Stimulated activated CD4-positive, alpha-beta T cell treated with anti-CD3 and anti-CD28 coated beads, Interleukin-1b, Interleukin-23, amount 100 ng/mL, for 1 hour (primary cell): ENCODE measurements at places on chromosomes 6 and 20.

DNA sequence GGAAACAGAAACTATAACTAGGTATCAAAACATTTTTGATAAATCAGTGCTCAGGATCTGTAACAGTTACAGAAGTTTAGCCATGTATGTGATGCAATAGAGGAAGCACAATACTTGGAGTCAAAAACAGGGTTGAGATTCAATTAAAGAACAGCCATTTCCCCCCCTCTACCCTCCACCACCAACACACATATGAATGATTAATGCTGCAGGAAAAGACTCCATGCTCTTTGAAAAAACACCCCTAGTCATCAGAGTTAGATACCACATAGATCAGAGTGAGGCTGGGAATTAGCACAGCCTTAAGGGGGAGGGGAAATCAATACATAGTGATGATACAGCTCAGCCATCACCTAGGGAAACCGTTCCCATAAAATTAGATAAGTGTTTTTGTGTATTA is 108.9 kb upstream of the EMILIN3 start:
- DNase-seq: no peak

- no peak for DNase-seq
Measured at GRCh38 chr6:5904532-5904931, 102.2 kb downstream of the NRN1 start.

DNA sequence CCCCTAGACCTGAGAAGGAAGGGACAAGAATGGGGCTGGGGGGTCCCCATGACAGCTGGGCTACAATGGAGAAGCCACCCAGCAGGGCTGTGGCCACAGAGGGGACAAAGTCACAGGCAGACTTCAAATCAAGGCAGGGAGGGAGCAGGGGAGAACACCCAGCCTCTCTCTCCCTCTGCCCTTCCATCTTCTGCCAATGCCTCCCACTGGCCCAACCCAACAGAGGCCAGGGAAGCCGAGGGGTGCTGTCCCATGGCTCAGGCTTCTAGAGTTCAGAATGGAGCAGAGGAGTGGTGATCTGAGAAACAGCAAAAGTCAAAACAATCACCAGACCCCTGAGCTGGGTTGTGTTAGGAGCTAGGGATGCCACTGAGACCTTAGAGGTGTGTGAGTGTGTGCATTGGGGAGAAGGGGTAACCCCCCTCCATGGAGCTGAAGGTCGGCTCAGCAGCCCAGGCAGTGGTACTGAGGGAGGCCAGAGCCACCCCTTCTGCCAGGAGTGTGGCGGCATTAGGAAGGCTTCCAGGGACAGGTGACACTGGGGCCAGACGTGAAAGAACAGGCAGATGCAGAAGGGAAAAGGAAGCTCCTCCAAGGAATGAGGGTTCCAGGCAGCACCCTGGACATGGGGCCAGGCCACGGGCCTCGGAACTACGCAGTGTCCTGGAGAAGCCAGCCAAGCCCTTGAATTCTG is 12.0 kb downstream of the GLP1R start:
- no peak for DNase-seq

GRCh38 chr20:2396241-2396814 is 15.6 kb downstream of the TGM6 start:
- DNase-seq: no peak

GRCh38 chr6:16803294-16804200 is 42.3 kb upstream of the ATXN1 start:
- DNase-seq: no peak

- DNase-seq: no peak
Measured at GRCh38 chr20:32871627-32872160, 13.0 kb downstream of the EFCAB8 start.

DNA sequence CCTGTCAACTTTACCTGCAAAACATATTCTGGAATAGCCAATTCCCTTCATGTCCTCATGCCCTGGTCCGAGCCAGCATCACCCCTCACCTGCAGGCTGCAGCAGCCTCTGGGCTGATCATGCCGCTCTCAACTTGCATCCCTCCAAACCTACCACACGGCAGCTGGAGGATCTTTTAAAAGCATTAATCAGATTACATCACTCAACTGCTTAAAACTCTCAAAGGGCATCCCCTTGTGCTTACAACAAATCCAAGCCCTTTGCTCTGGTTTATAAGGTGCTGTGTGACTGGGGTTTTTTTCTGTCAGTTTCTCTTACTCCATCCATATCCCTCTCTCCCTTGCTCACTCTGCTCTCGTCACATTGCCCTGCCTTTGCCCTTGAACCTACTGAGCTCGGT is 24.0 kb downstream of the CD40 start:
- DNase-seq: no peak

- no peak for DNase-seq
Measured at GRCh38 chr6:127267646-127268625, 1.3 kb downstream of the RNF146 start.

- DNase-seq: no peak
Measured at GRCh38 chr6:132498638-132499037, 14.3 kb downstream of the STX7 start.

DNA sequence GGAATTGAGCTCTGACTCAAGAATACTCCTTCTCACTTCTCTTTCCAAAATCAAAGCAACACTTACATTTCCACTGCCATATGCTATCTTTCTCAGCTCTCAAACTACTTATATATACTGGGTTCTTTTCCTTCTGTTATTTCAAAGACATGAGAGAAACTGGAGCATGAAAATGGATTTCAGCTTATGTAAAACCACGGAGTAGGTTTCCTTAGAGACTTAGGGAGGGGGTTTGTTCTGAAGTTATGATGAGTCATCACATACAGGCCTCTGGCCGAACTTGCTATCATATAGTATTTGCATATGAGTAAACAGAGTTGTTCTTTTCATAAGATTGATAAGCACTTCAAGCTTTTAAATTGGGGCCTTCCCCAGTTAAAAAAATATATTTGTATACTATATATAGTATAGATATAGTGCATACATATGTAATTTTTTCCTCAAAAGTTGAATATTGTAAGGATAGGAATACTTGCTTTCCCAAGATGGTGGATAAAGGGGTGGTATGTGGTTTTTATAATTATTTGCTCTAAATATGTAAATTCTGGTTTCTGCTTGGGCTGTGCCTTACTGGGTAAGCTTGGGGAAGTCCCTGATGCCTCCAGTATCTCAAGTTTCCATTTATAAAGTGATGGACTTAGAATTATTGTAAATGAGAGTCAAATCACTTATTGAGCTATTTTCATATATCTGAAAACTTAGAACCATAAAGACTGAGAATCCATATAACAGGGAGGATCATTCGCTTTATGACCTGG is 273.9 kb downstream of the RFPL4B start:
- no peak for DNase-seq

- DNase-seq: no peak
Measured at GRCh38 chr6:109834595-109835437, 143.3 kb upstream of the GPR6 start.

DNA sequence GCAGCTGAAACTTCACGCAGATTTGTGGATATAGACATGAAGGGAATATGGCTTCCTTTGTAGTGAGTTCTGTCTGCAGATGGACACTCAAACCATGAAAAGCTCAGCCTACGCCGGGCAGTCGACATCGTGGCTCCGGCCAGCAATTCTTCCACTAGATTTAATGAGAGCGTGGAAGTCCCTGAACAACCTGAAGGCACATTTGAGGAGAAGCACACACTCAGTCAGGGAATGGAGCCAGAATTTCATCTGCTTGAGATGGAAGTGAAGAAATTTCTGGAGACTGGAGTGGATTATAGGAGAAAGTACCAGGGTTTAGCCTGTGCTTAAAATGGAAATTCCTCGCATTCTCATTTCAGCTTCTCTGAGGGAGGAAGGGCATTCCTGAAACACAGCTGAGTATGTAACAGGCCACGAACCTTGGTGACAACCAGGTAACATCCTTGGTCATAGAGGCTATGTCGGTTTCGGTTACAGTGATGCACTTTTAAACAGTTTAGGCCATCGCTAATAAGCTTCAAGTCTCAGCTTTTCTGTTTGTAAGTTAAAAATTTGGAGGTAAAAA is 80.5 kb upstream of the AGPAT4 start:
- DNase-seq: no peak

DNA sequence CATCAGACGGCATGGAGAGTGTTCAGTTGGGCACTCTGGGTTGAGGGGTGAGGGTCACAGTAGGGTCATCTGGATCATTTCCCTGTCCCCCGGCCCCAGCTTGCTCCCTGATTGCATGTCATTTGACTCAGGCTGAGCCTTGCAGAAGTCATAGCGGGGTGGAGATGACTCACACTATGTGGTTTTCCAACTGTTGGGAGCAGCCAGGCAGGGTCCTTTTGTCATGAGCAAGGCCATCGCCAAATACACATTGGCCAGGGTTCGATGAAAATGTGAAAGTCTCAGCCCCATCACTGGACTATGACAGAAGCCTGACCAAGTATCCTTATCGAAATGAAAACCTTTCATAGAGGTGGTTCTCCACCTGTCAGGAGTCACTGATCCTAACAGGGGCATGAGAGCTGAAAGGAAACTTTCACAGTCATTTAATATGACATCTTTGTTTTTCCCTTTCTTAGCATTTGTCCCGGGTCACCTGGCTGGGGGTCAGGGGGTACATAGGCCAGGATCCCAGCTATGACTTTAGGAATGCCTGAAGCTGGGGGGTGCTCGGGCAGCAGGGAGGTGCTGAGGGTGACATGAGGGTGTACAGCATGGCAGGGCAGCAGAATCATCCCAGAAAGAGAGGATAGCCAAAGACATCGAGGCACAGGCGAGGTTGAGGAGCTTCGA is 70.2 kb upstream of the CD93 start:
- DNase-seq: no peak

GRCh38 chr6:113830140-113830539 is 27.0 kb upstream of the MARCKS start:
- no peak for DNase-seq

- DNase-seq: no peak
Measured at GRCh38 chr20:48849779-48850178, 22.0 kb upstream of the PREX1 start.

DNA sequence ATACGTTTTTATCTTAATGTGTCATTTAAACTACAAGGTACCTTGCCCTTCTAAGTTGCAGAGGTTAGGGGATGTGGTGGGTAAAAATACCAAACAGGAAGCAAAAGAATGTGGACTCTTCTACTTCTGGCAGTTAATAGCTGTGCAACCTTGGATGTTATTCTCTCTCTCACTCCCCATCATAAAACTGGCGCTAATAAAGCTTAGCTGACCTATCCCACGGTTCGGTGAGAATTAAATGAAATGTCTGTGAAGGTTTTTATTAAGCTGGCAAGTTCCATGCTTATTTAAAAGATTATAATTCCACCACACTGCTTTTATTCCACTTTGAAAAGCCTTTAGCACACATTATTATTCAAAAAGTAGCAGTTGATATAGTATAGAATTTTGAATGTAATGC is 127.8 kb upstream of the SLC22A23 start:
- no peak for DNase-seq

DNA sequence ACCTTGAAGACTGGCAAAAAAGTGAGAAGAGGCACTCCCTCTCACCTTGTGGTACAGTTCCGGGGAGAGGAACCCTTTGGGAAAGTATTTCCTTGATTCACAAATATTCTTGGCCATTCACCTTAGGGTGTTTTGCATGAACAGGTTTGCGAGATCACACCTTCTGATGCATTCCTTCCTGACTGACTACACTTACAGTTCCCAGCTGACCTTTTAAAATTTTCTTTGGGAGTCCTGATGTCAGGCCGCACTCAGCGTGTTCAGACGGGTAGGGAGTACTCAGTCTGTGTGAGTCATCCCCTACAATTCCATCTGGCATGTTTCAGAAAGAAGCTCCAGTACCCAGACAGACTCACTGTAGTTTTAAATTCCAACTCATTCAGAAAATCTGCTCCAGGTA is 1.7 kb downstream of the ADGRF4 start:
- no peak for DNase-seq

GRCh38 chr6:148998704-148999103 is 251.9 kb downstream of the UST start:
- no peak for DNase-seq

DNA sequence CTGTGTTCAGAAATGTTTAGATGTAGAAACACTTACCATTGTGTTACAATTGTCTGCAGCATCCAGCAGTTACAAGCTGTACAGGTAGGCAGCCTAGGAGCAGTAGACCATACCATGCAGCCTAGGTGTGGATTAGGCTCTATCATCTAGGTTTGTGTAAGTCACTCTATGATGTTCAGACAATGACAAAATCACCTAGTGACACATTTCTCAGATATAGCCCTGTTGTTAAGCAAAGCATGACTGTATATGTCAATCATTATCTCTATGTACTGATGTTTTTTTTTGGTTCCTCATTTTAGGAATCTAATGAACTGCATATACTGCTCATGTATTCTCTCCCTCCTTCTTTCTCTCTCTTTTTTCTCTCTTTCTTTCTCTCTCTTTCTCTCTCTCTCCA is 22.2 kb downstream of the CST8 start:
- no peak for DNase-seq

DNA sequence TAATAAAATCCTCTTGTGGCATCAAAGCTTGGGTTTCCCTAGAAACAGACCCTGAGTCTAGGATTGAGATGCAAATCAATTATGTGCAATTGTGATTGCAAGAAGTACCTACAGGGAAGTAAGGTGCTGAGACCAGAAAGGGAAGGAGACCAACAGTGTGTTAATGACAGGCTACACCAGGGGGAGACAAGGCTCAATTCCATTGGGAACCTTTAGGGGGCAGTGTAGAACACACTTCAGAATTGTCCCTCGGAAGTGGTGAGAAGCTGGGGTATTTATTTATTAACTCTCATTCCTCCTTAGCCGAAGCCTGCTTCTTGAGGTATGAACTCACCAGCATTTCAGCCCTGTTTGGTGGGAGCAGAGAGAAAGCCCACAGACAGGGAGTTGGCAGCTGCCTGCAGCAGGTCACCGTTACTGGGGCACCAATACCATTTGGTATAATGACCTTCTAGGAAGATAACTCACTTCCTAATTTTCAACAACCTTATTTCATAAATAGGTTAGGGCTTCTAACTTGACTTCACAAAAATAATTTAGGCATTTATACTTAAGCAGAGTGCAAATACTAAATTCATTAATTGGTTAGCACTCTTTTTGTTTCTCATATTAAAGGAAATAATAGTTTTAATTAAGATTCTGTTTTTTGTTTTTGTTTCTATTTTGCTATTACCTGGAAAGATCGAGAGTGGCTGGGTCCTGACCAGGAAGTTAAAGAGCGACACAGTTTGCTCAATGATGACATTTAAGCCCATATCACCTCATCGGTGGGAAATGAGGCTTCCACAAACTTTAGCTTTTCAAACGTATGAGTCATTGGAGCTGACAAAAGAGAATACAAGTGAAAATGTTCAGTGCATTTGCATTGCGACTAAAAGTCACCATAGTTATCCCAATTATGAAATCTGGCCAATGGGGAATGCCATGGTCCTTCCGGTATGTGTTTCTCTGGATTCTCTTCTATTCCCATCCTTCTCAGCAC is 94.8 kb downstream of the BTBD3 start:
- no peak for DNase-seq

GRCh38 chr6:4059115-4059777 is 19.7 kb downstream of the FAM217A start:
- DNase-seq: no peak

GRCh38 chr6:5085648-5086293 is 630 bp downstream of the PPP1R3G start:
- DNase-seq: no peak

DNA sequence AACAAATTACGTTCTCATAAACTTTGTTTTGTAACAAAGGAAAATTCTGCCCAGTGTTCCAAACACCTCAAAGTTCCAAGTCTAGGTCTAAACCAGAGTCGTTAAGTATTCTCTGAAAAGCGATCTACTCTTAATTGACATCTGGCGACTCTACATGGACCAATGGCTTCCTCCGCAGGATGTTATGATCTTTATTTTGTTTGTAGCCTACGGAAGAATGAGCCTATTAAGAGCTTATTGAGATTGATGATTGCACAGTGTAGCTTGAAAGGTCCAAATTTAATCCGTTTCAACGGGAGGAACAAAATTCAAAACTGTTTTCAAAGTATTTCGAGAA is 61.1 kb downstream of the FAM217A start:
- DNase-seq: no peak
